Dermis microvascular lymphatic vessel endothelial cell (primary cell): ENCODE measurements at places on chromosomes 16 and 17.

DNA sequence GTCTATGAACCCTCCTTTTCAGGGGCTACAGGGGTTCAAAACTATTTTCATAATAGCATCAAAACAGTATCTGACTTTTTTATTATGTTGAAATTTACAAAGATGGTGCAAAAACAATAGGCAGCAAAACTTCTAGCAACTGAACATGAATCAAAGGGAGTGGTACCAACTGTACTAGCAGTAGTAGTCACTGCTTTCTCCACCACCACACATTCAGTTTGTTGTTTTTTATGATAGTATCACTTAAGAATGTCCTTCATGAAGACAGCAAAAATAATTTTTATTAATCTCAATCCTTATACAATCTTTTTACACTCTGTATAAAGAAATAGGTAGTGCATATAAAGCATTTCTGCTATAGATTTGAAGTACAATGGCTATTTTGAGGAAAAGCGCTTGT lies 47.6 kb downstream of the MED13 start:
- peak; percentile 12 for DNase-seq

GRCh38 chr16:65123396-65124211 lies 1.7 kb upstream of the CDH11 start:
- DNase-seq = no peak

GRCh38 chr16:65136681-65137080 lies 14.8 kb upstream of the CDH11 start:
- DNase-seq = no peak

DNA sequence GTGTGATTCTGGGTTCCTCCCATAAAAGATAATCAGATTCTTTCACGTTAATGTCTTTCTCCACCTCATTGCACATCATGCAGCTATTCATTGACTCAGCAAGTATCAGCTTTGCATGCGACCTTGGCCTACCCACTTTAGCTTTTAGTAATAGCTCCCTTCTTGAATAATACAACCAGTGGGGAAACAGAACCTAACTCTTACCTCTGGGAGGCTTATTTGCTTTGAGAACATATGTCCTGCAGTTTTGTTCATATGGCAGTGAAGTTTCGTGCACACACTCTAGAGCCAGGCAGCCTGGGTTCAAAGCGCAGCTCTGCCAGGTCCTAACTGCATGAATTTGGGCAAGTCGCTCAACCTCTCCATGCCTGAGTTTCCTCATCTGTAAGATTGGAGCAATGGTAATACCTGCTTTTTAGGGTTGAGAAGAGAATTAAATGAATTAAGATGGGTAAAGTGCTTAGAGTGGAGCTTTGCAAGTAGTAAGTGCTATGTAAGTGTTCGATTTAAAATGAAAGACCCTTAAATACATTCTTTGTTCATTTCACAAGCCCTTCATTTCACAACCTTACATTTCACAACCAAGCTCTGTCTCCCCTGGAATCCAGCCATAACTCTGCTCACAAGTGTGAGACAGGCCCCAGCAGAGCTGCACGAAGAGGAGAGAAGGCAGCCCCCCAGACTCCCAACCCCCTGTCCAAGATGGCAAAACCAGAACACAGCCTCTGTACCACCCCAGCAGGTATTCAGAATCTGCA lies 29.3 kb downstream of the MAPT start:
- DNase-seq = no peak

- no peak for DNase-seq
Observed at GRCh38 chr17:7593296-7593695, 3.4 kb upstream of the SOX15 start.
